ENCODE measurements at places on chromosomes 12 and 14. TPM values are rescaled to one million over a fixed set of nuclear protein-coding genes. Genes with fewer than 3 reads are reported as not detected.

DNA sequence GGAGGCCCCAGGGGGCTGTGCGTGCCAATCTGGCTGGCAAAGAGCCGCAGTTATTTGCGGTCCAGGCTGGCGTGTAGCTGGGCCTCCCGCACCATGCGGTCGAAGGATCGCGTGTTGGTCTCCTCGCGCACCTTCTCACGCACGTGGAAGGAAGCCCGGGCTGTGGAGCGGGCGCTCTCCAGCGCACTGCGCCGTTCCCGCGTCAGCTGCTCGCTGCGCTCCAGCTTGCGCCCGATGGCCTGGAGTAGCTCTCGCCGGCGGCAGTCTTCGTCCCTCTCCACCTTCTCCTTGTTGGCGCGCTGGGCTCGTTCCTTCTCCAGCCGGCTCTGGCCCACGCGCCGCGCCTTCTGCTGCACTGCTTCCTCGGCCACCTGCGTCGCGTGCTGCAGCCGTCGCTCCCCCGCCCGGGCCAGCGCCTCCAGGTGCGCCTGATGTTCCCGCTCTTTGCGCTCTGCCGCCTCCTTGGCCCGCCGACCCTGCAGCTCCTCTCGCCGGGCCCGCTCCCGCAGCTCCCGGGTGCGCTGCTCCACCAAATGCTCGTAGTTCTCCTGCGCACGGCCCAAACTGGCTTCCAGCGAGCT, 3.1 kb downstream of the CCDC177 start:
- no peak overlapping the region for H3K4me3 ChIP-seq
- no peaks in the 10 kb centered on the region for H3K36me3 ChIP-seq
- H3K27me3 ChIP-seq = peaks cover 52% of the 10 kb centered on the region
- DNase-seq = no peak
- no peak overlapping the region for H3K27ac ChIP-seq

GRCh38 chr12:46609273-46609623, 216.5 kb downstream of the SLC38A4 start:
- H3K27me3 ChIP-seq = no peaks in the 10 kb centered on the region
- no peak for DNase-seq
- H3K4me3 ChIP-seq = no peak overlapping the region
- peaks cover 7% of the 10 kb centered on the region for H3K4me1 ChIP-seq
- no peaks in the 10 kb centered on the region for H3K36me3 ChIP-seq
- no peak overlapping the region for H3K27ac ChIP-seq

DNA sequence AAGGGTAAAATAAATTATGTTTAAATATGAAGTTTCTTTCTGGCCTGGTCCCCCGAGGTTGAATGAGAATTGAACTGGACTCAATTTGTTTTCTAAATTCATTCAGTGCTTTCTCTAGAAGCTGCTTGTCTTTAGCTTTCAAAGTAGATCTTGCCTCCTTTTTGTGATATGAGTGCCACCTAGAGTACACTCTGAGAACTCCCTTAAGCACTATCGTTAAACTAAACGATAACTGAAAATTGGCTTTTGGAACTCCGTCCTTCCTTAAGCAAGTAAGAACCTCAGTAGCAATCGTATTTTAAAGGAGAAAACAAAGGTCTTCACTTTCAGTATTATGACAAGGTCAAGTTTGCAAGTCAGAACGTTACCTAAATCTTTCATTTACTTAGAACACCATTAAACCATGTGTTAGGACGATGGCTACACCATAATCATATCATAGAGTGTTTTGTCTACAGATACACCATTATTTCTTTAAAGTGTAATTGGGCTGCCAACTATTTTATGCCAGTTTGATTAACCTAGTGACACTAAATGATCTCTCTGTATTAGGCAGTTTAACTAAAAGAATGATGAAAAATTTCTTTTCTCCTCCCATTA, 364.8 kb downstream of the SNAPC1 start:
- H3K27ac ChIP-seq = no peak overlapping the region
- no peak overlapping the region for H3K4me3 ChIP-seq
- no peaks in the 10 kb centered on the region for H3K4me1 ChIP-seq
- peaks cover 49% of the 10 kb centered on the region for H3K27me3 ChIP-seq
- no peak for DNase-seq

GRCh38 chr12:12091071-12091470, 20.3 kb downstream of the BCL2L14 start:
- DNase-seq = no peak
- no peak overlapping the region for H3K4me3 ChIP-seq
- no peaks in the 10 kb centered on the region for H3K27me3 ChIP-seq
- peaks cover 11% of the 10 kb centered on the region for H3K4me1 ChIP-seq
- H3K36me3 ChIP-seq = peaks cover 1% of the 10 kb centered on the region

The TUNAR gene
- not detected for total RNA-seq

Data from mesothelial cell of epicardium (in vitro differentiated cells).